Natural killer cell treated with Interleukin-12 subunit alpha and Interleukin-12 subunit beta and Interleukin-15 and Interleukin-18, amount 100 ng/mL, for 72 hours (primary cell): ENCODE measurements at places on chromosomes 6 and 20.
A peak's percentile ranks its signal among the peaks of the same experiment; 100 is the strongest.

GRCh38 chr20:52004018-52004417 is 187.6 kb downstream of the ZFP64 start:
- H3K27me3 ChIP-seq, result peaks cover 3% of the 10 kb centered on the region
- peaks cover 13% of the 10 kb centered on the region for H3K4me1 ChIP-seq
- no peaks in the 10 kb centered on the region for H3K36me3 ChIP-seq
- no peak overlapping the region for H3K4me3 ChIP-seq

GRCh38 chr6:17293395-17293794 is 12.2 kb downstream of the RBM24 start:
- H3K27me3 ChIP-seq, result peaks cover 19% of the 10 kb centered on the region
- H3K36me3 ChIP-seq, result no peaks in the 10 kb centered on the region
- DNase-seq, result no peak
- no peak overlapping the region for H3K27ac ChIP-seq
- no peak overlapping the region for H3K4me3 ChIP-seq

- H3K27me3 ChIP-seq, result no peaks in the 10 kb centered on the region
- no peak overlapping the region for H3K4me3 ChIP-seq
- no peaks in the 10 kb centered on the region for H3K36me3 ChIP-seq
- no peak for DNase-seq
- no peak overlapping the region for H3K27ac ChIP-seq
These were observed 10.3 kb upstream of the E2F1 start for GRCh38 chr20:33696448-33696847.

GRCh38 chr6:168088161-168089053 is 9.4 kb upstream of the FRMD1 start:
- no peaks in the 10 kb centered on the region for H3K36me3 ChIP-seq
- no peak overlapping the region for H3K27ac ChIP-seq
- no peaks in the 10 kb centered on the region for H3K27me3 ChIP-seq
- H3K4me1 ChIP-seq, result no peaks in the 10 kb centered on the region
- no peak overlapping the region for H3K4me3 ChIP-seq

GRCh38 chr20:47533518-47534062 is 31.9 kb downstream of the NCOA3 start:
- H3K4me3 ChIP-seq, result no peak overlapping the region
- no peak for DNase-seq
- H3K36me3 ChIP-seq, result peaks cover 9% of the 10 kb centered on the region
- peaks cover 24% of the 10 kb centered on the region for H3K4me1 ChIP-seq

DNA sequence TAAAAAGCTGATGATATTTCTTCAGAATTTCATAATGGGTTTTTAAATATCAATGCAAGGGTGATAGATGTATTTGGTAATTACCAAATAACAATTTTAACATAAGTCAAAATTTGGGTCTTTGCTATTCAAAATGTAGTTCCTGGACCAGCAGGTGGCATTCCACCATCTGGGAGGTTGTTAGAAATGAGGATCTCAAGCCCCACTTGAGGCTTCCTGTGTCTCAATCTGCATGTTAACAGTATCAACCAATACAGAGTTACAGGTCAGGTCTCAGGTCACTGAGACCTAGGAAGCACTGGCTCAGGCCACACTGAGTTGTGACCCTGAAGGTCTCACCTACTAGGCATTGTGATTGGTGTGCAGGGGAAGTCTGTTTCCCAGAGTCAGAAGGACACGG is 57.2 kb upstream of the MTRF1L start:
- no peaks in the 10 kb centered on the region for H3K4me1 ChIP-seq
- no peaks in the 10 kb centered on the region for H3K27me3 ChIP-seq
- DNase-seq, result no peak
- H3K27ac ChIP-seq, result no peak overlapping the region
- no peak overlapping the region for H3K4me3 ChIP-seq

DNA sequence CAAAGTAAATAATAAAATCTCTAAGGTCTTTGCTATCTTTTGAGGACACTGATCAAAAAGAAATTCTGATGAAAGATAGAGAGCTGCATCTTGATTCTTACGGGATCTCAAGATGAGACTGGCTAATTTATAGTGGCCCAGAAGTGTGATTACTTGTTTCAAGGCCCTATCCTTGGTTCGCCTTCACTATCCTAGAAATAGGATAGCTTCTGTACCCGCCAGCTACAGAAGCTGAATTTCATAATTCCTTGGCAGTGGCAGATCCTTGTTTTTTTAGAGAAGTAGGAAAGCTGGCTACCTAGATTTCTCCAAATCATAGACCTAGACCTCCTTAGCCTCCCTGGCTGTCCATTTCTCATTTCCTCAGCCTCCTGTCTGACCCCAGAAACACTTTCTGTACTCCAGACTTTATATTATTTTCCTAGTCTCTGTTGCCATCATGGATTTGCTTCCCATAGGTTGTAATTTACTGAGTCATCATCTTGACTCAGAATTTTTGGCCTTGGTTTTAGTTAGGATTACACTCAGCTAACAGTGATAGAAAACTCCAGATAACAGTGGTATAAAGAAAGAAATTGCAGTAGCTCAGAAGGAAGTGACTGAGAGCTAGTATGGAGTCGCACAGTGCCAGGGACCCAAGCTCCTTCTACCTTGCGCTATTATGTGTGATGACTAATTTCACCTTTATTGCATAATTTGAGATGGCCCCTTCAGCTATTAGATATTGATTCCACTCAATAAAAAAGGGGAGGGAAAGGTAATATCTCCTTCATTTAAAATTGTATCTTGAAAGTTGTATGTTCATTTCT is 27.7 kb downstream of the PHF3 start:
- no peak overlapping the region for H3K27ac ChIP-seq
- no peaks in the 10 kb centered on the region for H3K27me3 ChIP-seq
- DNase-seq, result no peak
- no peak overlapping the region for H3K4me3 ChIP-seq
- no peaks in the 10 kb centered on the region for H3K36me3 ChIP-seq
- peaks cover 43% of the 10 kb centered on the region for H3K4me1 ChIP-seq

GRCh38 chr20:50343490-50344179 is 153.0 kb downstream of the CEBPB start:
- peaks cover 75% of the 10 kb centered on the region for H3K4me1 ChIP-seq
- peaks cover 14% of the 10 kb centered on the region for H3K27me3 ChIP-seq
- peaks cover 6% of the 10 kb centered on the region for H3K36me3 ChIP-seq
- H3K27ac ChIP-seq, result peak overlapping the region; percentile 57
- H3K4me3 ChIP-seq, result peak overlapping the region; percentile 17
- DNase-seq, result no peak

DNA sequence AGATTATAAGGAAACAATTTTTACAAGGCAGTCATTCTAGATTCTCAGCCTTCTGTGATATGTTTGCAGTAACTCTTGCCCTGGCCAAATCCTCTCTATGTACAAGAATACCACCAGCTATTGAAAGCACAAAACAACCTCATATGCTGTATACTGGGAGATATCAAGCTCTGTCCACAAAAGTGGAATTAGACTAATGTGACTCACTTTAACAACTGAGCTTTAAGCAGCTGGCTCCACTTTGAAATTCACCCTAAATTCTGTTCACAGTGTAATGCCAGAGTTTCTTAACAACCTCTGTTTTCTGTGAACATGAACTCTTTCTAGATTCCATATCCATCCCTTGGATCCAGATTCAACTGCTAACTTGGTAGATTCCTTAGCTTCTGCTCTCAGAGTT is 47.6 kb downstream of the CHD6 start:
- DNase-seq, result no peak
- H3K4me1 ChIP-seq, result peaks cover 46% of the 10 kb centered on the region
- no peaks in the 10 kb centered on the region for H3K27me3 ChIP-seq
- H3K4me3 ChIP-seq, result no peak overlapping the region
- no peaks in the 10 kb centered on the region for H3K36me3 ChIP-seq

GRCh38 chr20:47501116-47501481 is 588 bp upstream of the NCOA3 start:
- no peaks in the 10 kb centered on the region for H3K27me3 ChIP-seq
- H3K27ac ChIP-seq, result peak overlapping the region; percentile 87
- H3K36me3 ChIP-seq, result peaks cover 8% of the 10 kb centered on the region

- H3K4me3 ChIP-seq, result peak overlapping the region; percentile 74
- peak overlapping the region; percentile 89 for H3K27ac ChIP-seq
- peaks cover 48% of the 10 kb centered on the region for H3K4me1 ChIP-seq
- H3K27me3 ChIP-seq, result no peaks in the 10 kb centered on the region
- peaks cover 17% of the 10 kb centered on the region for H3K36me3 ChIP-seq
These were observed 46.6 kb upstream of the EDN3 start for GRCh38 chr20:59253779-59254319.

- peak overlapping the region; percentile 80 for H3K27ac ChIP-seq
- no peaks in the 10 kb centered on the region for H3K27me3 ChIP-seq
- peak overlapping the region; percentile 99 for H3K4me3 ChIP-seq
- peak; percentile 60 for DNase-seq
- peaks cover 22% of the 10 kb centered on the region for H3K4me1 ChIP-seq
These were observed 721 bp downstream of the KDM1B start for GRCh38 chr6:18155864-18156421.

GRCh38 chr20:2259731-2260130 is 36.1 kb upstream of the TGM3 start:
- H3K36me3 ChIP-seq, result no peaks in the 10 kb centered on the region
- no peak for DNase-seq
- peaks cover 15% of the 10 kb centered on the region for H3K27me3 ChIP-seq

GRCh38 chr20:45060294-45060693 is 40.6 kb downstream of the KCNS1 start:
- no peak for DNase-seq
- peaks cover 30% of the 10 kb centered on the region for H3K36me3 ChIP-seq
- peaks cover 76% of the 10 kb centered on the region for H3K4me1 ChIP-seq
- no peaks in the 10 kb centered on the region for H3K27me3 ChIP-seq
- peak overlapping the region; percentile 92 for H3K27ac ChIP-seq
- no peak overlapping the region for H3K4me3 ChIP-seq

DNA sequence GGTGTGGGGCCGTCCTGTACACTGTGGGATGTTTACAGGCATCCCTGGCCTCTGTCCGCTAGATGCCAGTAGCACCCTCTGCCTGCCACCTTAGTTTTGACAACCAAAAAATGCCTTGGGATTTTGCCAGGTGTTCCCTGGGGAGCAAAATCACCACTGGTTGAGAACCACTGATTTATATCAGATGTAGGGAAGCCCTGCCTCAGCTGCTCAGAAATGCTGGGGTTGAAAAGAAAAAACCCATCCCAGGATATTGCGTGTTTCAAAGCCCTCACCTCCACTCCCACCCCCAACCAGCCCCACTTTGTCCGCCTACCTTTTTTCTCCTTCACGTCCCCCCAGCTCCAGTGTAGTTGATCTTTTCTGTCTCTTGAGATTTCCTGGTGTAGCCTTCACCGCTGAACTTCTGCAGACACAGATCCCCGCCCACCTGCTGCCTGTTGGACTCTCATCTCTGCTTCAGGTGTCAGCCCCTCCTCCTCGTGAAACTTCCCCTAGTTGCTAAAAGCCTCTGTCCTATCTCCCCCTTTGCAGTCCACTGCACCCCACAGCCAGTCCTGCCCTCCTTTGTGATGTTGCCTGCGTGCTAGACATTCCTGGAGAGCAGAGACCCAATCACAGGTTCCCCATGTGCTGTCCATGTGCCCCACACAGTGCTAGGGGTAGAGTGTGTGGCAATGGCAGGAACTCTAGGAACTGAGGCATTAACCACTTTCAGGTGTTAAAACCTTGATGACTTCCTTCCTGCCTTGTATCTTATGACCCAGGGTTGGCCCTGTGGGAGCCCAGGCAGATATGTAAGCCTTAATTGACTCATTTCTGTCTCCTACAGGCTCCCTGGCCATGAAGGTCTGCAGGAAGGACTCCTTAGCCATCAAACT is 98.9 kb downstream of the TBC1D7 start:
- no peak for DNase-seq
- peak overlapping the region; percentile 55 for H3K4me3 ChIP-seq
- H3K4me1 ChIP-seq, result peaks cover 9% of the 10 kb centered on the region

DNA sequence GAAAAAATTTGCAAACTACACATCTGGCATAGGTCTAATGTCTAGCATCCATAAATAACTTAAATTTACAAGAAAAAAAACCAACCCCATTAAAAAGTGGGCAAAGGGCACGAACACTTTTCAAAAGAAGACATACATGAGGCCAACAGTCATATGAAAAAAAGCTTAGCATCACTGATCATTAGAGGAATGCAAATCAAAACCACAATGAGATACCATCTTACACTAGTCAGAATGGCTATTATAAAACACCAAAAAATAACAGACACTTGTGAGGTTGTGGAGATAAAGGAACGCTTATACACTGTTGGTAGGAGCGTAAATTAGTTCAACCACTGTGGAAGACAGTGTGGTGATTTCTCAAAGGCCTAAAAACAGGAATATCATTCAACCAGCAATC is 33.7 kb upstream of the EPB41L2 start:
- no peak overlapping the region for H3K27ac ChIP-seq
- H3K27me3 ChIP-seq, result peaks cover 11% of the 10 kb centered on the region
- no peak overlapping the region for H3K4me3 ChIP-seq

DNA sequence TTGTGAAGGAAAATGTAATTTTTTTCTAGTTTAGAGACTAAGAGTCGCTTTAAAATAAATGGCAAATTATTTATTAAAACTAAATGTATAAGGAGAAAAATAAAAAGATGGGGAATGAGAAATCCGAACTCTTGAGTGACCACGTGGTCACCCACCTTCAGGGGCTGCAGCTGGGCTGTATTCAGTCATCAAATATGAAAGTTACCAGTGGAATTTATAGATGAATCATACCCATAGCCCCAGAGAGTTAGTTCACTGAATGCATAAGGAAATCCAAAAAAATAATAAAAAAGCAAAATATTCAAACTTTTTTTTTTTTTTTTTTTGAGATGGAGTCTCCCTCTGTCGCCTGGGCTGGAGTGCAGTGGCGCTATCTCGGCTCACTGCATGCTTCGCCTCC is 947.7 kb upstream of the ADGRB3 start:
- H3K4me3 ChIP-seq, result no peak overlapping the region
- H3K27me3 ChIP-seq, result no peaks in the 10 kb centered on the region
- no peak overlapping the region for H3K27ac ChIP-seq

DNA sequence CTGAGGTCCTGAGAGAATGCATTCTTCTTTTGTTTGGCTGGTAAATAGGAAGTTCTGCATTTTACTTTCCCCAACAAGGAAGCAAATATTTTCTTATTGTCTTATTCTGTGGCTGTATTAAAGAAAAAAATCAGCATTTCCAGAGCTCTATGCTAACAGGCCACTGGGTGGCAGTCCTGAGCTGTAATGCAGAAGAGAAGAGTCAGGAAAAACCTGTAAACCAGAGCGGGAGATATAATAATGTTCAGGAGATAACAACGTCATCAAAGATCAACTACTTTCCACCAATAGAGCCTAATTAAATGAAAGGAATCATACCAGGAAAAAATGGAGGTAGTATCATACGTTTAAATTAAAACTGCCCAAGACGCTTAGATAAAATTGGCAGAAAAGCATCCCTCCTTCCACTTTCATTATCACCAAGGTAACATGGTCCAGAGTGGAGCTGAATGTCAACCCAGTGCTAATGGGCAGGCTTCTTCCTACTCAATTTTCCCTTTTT is 55.6 kb upstream of the CARMIL1 start:
- peak overlapping the region; percentile 15 for H3K27ac ChIP-seq
- no peaks in the 10 kb centered on the region for H3K36me3 ChIP-seq
- no peaks in the 10 kb centered on the region for H3K27me3 ChIP-seq
- H3K4me3 ChIP-seq, result peak overlapping the region; percentile 72
